Fibroblast of villous mesenchyme (primary cell): ENCODE measurements at places on chromosomes 2 and 18.
A peak's percentile ranks its signal among the peaks of the same experiment; 100 is the strongest.

DNA sequence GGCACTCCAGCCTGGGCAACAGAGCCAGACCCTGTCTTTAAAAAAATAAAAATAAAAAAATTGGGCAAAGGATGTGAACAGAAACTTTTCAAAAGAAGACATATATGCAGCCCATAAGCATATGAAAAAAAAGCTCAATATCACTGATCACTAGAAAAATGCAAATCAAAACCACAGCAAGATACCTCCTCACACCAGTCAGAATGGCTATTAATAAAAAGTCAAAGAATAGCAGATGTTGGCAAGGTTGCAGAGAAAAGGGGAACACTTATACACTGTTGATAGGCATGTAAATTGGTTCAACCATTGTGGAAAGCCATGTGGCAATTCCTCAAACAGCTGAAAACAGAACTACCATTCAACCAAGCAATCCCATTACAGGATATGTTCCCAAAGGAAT, 204.1 kb upstream of the SRD5A2 start:
- DNase-seq, result no peak

DNA sequence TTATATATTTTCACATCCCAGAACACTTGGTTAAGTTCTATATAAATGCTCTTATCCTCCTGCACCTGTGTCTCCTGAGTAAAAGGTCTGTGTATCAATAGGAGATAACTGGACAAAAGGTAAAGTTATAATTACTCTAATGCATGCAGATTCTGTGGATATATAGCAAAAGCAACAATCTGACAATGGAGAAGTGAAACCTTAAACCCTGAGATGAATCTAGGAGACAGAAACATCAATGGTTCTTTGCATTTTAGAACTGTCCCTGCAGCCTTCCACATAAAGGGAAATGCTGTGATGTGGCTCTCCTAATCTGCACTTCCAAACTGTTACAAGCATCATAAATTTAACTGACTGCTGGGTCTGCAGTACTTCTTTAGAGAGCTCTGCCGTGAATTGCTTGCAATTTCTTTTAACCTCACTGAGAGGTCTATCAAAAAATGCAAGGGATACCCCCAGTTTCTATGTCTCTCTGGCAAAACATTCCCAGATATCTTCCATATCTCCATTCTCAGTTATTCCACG, 42.8 kb upstream of the FSIP2 start:
- DNase-seq, result no peak

DNA sequence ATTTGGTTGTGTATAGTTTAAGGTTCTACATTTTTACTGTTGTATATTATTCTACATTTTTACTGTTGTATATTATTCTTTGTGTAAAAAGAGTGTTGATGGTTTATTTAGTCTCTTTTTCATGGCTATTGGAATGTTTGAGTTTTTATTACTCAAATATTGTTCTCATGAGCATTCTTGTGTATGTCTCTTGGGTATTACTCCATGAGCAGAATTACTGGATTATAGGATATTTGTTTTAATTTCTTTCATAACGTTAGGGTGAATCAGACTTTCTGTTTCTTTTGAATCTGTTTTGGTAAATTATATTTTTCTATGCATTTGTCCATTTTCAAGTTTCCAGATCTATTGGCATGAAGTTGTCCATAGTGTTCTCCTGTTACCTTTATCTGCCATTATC, 111.6 kb downstream of the DYNAP start:
- peak; percentile 20 for DNase-seq

GRCh38 chr18:77086656-77087392, 45.8 kb downstream of the MBP start:
- peak; percentile 63 for DNase-seq

DNA sequence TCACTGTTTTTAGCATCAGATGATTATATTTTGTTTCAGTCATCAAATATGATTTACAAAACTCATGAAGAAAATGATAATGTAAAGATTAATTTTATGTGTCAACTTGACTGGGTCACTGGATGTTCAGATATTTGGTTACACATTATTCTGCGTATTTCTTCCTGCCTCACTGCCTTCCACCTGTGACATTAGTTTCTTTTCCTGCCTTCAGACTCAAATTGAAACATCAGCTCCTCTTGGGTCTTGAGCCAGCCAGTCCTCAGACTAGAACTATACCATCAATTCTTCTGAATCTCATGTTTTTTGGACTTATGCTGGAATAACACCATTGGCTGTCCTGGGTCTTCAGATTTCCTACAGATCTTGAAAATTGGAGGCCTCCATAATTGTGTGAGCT, 96.7 kb downstream of the ZNF385B start:
- no peak for DNase-seq

DNA sequence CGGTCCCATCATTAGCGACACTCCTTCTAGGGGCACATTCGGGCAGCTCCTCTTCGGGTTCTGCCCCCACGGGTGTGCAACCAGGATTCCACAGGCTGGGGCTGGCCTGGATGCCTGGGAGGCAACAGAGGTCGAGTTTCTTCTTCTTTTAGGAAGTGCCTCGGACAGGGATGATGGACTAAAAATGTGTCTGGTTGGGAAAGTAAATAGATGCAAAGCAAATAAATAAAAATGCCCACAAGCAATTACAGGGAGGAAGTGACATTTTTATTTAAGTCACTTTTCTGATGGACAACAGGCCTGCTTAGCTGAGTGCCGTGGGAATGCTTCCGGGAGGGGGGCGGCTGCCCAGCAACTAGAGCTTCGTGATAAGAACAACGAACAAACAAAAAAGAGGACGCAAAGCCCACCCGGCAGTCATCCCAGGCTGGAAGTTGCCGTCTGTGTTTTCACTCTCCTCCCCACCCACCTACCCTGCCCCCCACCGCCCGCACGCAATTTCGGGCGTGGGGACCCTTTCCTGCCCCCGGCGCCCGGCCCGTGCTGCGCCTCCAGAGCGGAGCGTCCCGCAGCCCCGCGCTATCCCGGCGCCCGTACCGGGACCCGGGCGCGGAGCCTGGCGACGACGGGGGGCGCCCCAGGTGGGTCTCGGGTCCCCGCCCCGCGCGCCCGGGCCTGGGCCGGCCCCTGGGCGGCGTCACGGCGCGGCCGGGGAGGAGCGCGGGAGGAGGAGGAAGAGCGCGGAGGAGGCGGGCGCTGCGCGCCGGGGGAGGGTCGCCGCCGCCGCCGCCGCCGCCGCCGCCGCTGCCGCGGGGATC, 412 bp upstream of the NCK2 start:
- peak; percentile 60 for DNase-seq

DNA sequence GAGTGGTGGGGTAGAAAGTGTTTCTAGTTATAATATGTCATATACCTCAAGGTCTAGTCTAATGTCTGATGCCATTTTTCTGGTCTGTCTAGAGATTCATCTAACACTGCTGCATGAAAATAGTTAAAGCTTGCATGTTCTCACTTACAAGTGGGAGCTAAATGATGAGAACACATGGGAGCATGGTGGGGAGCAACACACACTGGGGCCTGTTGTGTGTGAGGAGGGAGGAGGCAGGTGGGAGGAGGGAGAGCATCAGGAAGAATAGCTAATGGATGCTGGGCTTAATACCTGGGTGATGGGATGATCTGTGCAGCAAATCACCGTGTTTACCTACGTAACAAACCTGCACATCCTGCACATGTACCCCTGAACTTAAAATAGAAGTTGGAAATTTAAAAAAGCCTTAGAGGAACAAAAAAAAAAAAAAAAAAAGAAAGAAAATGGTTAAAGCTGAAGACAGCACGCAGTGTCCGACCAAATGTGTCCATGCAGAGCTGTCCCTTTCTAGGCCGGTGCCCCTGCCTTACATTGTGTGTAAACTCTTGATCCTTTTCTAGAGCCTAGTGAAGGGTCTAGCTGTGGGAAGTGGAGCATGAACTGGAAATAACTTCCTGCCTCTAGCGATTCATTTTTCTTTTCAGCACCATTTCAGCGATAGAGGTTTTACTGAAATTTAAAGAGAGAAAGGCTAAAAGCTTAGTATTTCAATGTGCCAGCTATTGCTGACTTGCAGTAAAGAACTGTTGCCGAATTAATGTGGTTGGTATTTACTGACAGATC, 94.0 kb downstream of the FMNL2 start:
- no peak for DNase-seq

GRCh38 chr2:191512874-191513273, 165.1 kb upstream of the NABP1 start:
- no peak for DNase-seq

DNA sequence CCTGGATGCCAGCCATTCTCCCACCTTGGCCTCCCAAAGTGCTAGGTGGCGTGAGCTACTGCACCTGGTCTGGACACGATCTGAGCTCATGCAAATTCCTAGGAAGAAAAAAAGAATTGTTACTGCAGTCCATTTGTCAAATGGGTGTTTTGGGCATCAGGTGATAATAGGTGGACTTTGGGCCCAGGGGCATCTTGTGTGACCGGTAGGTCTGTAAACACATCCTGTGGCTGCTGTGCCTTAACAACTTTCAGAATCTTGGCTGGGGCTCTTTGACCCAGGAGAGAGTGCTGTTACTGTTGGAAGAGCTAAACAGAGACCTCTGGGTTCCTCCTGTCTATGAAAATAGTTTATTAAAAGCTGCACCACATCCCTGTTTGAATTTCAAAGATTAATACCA, 34.9 kb upstream of the TFCP2L1 start:
- no peak for DNase-seq

GRCh38 chr2:86671337-86671981, 47.8 kb upstream of the RNF103 start:
- DNase-seq, result peak; percentile 75

DNA sequence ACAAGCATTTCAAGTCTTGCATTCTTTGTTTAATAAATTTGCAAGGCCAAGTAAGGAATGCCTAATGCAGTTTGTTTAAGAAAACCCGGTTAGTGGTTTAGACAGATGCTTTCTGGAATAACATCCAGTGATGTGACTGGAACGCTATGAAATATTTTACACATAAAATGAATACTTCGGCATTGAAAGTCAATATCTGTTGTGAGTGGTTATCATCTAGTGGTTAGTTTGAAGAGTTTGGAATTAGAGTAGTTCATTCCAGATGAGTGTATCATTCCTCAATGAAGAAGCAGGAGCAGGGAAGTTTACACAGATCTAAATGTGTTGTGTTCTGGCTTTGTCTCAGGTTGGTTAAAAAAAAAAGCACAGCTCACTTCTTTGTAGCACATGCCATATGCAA, 608.0 kb upstream of the PIK3C3 start:
- DNase-seq, result peak; percentile 65

- DNase-seq, result no peak
Measured at GRCh38 chr2:119429225-119429981, 2.3 kb upstream of the TMEM37 start.

- DNase-seq, result no peak
Measured at GRCh38 chr18:11672198-11672597, 16.9 kb upstream of the GNAL start.

DNA sequence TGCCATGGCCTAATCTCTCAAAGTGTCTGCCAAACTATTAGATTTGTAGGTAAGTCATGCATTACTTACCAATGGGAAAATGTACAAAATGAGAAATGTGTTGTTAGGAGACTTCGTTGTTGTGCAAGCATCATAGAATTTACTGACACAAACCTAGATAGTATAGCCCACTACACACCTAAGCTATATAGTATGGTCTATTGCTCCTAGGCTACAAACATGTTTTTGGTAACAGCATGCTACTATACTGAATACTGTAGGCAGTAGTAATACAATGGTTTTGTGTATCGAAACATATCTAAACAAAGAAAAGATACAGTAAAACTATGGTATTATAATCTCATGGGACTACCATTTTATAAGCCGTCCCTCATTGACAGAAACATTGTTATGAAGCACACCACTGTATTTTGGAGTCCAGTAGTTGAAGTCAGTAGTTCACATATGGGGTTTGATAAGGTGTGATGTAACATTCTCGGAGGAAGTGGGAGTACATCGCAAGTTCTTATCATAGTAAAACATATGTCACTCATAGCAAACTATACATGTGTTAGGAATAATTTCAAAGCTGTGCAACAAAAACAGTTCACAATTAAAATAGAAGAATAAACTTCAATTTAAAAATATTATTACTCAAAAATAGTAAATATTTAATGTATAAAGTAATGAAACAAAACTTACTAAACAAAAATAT, 12.0 kb upstream of the GTF2A1L start:
- DNase-seq, result no peak

DNA sequence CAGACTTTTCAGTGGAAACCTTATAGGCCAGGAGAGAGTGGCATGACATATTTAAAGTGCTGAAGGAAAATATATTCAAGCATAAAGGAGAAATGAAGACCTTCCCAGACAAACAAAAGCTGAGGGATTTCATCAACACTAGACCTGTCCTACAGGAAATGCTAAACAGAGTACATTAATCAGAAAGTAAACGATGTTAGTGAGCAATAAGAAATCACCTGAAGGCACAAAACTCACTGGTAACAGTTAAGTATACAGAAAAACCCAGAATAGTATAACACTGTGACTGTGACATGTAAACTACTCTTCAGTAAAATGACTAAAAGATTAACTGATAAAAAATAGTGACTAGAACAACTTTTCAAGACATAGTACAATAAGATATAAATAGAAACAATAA, 87.4 kb downstream of the ATP8B1 start:
- no peak for DNase-seq

GRCh38 chr18:46712406-46712805, 44.4 kb downstream of the ST8SIA5 start:
- peak; percentile 28 for DNase-seq

DNA sequence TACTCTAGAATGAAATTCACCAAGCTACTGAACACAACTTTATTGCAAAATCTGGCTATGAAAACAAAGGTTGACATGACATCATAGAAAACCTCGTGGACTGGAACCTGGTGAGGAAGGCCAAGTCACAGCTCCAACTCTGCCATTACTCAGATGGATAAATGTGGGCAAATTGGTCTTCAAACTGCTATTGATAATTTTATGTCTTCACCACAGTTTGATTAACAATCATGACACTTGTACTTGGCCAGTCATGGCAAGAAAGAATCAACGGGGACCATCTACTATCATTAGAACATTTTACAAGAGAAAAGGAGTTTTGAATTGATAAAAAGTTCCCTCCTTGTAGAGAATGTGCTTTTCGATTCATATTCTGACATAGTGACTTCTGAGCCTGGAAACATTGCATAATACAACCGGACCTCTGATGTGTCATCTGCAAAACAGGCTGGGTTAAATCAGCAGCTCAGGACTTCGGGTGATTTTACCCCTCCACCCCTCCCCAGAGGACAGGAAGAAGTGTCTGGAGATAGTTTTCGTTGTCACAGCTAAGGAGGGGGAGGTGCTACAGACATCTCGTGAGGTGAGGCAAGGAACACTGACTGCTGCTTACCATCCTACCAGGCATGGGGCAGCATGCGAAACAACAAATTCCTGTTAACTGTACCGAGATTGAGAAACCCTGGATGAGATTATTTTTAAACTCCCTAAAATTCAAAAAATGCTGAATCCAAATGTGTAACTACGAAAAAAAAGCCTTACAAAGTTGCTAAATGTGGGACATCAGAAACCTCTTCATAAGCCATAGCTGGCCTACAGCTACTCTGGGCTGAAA, 8.4 kb downstream of the L3MBTL4 start:
- DNase-seq, result peak; percentile 4

DNA sequence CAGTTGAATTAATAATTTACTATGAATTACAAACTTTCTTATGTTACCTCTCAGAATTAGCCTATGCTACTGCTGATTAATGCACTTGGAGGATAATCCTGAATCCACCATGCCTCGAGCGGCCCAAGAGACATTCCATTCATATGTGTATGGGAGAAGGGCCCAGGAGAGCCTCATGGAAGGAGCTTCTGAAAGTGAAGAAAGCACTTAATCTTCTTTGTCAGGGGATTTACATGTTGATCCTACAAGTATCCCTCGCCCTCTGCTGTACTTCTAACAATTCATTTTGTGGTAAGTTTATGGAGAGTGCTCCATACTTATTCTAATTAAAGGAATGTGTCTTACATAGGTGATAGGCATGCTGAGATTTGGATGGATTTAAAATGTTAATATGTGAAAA, 1189.1 kb upstream of the NXPH2 start:
- no peak for DNase-seq

GRCh38 chr2:95275151-95275515, 884 bp downstream of the PROM2 start:
- no peak for DNase-seq
